ENCODE measurements at places on chromosomes 12 and 14.
A peak's percentile ranks its signal among the peaks of the same experiment; 100 is the strongest.

GRCh38 chr12:71567537-71567936, 96.1 kb downstream of the ZFC3H1 start:
- H3K27me3 ChIP-seq = peaks cover 13% of the 10 kb centered on the region
- no peaks in the 10 kb centered on the region for H3K4me1 ChIP-seq
- no peaks in the 10 kb centered on the region for H3K36me3 ChIP-seq
- H3K27ac ChIP-seq = no peak overlapping the region
- no peak for DNase-seq

GRCh38 chr12:43858991-43859390, 23.1 kb downstream of the TMEM117 start:
- H3K36me3 ChIP-seq = no peaks in the 10 kb centered on the region
- H3K4me1 ChIP-seq = no peaks in the 10 kb centered on the region
- DNase-seq = no peak
- H3K4me3 ChIP-seq = no peak overlapping the region
- no peak overlapping the region for H3K27ac ChIP-seq

GRCh38 chr12:87198181-87198580, 831.0 kb downstream of the C12orf50 start:
- no peak for DNase-seq
- no peaks in the 10 kb centered on the region for H3K36me3 ChIP-seq
- H3K27me3 ChIP-seq = no peaks in the 10 kb centered on the region
- no peak overlapping the region for H3K27ac ChIP-seq
- no peak overlapping the region for H3K4me3 ChIP-seq
- no peaks in the 10 kb centered on the region for H3K4me1 ChIP-seq

- no peaks in the 10 kb centered on the region for H3K4me1 ChIP-seq
- H3K36me3 ChIP-seq = no peaks in the 10 kb centered on the region
- H3K27me3 ChIP-seq = peaks cover 32% of the 10 kb centered on the region
Observed at GRCh38 chr12:26133521-26133920, 8.7 kb upstream of the BHLHE41 start.

DNA sequence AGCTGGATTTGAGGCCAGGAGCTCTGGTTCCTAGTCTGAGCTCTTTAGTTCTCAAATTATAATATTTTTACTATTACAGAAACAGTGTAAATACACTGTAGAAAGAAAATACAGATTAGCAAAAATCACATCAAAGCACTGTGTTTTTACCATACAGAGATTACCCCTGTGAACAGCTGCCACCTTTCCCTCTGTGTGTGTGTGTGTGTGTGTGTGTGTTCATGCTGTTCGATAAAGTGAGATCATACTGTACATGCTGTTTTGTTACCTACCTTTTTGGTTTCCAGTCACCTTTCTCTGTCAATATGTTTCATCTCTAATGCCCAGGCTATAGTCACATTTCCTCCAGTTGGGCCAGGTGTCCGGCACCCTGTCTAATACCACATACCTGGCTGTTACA, 26.9 kb downstream of the MVK start:
- peaks cover 15% of the 10 kb centered on the region for H3K4me1 ChIP-seq
- H3K4me3 ChIP-seq = no peak overlapping the region
- H3K27ac ChIP-seq = no peak overlapping the region
- DNase-seq = no peak
- no peaks in the 10 kb centered on the region for H3K27me3 ChIP-seq

- H3K27me3 ChIP-seq = no peaks in the 10 kb centered on the region
- peaks cover 34% of the 10 kb centered on the region for H3K4me1 ChIP-seq
- no peak overlapping the region for H3K4me3 ChIP-seq
- no peak overlapping the region for H3K27ac ChIP-seq
- H3K36me3 ChIP-seq = peaks cover 2% of the 10 kb centered on the region
Observed at GRCh38 chr14:100408350-100409002, 85.3 kb downstream of the SLC25A47 start.

DNA sequence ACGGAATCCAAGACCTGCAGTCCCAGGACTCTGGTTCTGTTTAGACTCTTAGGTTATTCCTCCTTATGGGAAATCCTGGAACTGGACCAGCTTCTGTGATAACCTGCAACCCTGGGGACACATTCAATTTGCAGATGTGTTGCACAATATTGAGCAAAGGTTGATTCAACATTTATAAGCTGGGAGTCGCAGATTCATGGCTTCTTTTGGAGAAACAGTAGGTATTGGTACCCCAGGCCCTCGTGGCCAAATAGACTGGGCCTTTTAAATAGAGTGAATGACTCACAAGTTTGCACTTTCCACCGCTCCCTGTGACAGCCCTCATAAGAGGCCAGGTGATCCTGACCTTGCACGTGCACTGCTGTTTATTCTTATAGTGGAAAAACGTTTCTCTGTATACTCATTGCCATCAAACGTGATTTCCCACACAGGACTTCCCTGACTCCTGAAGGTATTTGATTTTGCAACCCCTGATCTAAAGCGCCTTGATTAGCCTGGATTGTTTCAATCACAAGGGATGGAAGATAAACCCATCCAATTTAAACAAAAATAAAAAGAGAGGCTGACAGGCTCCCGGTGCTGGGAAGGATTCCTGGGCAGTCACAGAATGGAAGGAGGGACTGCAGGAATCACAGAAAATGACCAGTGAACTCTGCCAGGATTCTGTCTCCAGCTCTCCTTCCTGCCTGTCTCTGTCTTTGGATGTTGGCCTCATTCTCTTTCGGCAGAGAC, 98.0 kb downstream of the VCPKMT start:
- H3K27me3 ChIP-seq = no peaks in the 10 kb centered on the region
- H3K4me3 ChIP-seq = no peak overlapping the region
- no peak for DNase-seq
- peaks cover 42% of the 10 kb centered on the region for H3K4me1 ChIP-seq
- H3K27ac ChIP-seq = no peak overlapping the region

- peak overlapping the region; percentile 94 for H3K27ac ChIP-seq
- H3K4me1 ChIP-seq = peaks cover 88% of the 10 kb centered on the region
- peaks cover 15% of the 10 kb centered on the region for H3K36me3 ChIP-seq
- no peaks in the 10 kb centered on the region for H3K27me3 ChIP-seq
Observed at GRCh38 chr12:108629824-108630476, 3.7 kb downstream of the SELPLG start.

- no peaks in the 10 kb centered on the region for H3K36me3 ChIP-seq
- H3K4me3 ChIP-seq = no peak overlapping the region
- peaks cover 21% of the 10 kb centered on the region for H3K4me1 ChIP-seq
- H3K27me3 ChIP-seq = no peaks in the 10 kb centered on the region
- no peak overlapping the region for H3K27ac ChIP-seq
- DNase-seq = no peak
Observed at GRCh38 chr14:52286661-52287649, 19.5 kb downstream of the PTGDR start.

- H3K27me3 ChIP-seq = no peaks in the 10 kb centered on the region
- H3K4me1 ChIP-seq = no peaks in the 10 kb centered on the region
- no peak overlapping the region for H3K27ac ChIP-seq
- no peak for DNase-seq
- H3K4me3 ChIP-seq = no peak overlapping the region
Observed at GRCh38 chr12:28884904-28885679, 264.0 kb upstream of the FAR2 start.

DNA sequence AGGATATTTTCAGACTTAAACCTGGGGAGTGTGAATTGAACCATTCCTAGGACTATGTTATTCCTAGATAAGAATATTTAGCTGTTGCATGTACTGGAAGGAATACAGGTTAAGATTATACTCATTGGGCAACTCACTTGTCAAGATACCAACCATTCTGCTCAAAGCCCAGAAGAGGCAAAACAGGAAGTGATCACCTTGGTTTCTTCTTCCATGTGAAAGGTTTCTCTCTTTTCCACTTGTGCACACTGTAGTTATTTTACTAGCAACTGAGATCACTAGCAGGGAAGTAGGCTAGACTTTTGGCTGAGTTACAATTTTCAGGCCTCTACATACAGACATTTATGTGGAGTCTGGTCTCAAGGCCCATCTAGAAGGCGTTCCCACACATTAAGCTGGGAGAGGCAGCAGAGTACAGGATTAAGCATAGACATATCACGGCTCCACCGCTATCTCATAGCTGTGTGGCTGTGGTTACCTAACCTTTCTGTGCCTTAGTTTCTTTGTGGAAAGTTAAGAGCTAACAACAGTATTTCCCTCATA, 83.9 kb upstream of the FERMT2 start:
- peaks cover 45% of the 10 kb centered on the region for H3K36me3 ChIP-seq
- H3K4me3 ChIP-seq = no peak overlapping the region
- H3K4me1 ChIP-seq = no peaks in the 10 kb centered on the region
- H3K27me3 ChIP-seq = no peaks in the 10 kb centered on the region
- H3K27ac ChIP-seq = no peak overlapping the region

DNA sequence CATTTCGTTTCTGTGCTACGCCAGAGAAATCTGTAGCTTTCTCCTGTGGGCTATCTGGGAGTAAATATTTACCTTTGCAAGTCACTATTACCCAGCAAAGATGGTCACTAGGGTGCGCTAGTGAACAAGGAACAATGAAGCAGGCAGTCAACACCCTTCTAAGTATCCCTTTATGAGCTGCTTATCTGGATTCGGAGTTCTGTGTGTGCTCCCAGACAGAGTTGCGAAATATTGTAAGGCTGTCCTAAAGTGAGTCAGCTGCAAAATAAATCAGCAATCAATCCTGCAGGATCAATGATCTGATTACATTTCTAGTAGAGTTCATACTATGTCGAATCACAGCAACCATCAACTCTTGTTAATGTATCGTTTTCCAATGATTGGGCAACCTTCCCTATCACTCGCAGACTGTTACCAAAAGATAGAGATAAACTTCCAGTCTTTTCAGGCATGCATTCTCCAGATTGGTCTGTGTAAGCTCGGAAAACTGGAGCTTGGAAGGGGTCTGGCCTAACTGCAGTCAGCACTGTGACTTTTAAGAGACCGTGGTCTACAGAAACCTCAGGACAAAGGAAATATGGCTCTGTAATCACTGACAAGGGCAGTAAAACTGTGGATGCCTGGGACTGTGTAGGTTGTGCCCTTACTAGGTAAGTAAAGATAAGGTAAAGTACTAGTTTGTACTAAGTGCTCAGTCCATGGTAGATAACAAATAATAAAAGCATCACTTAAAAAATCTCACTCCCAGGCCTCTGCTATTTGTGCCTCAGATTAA, 133.5 kb downstream of the KCNK10 start:
- H3K27ac ChIP-seq = no peak overlapping the region
- DNase-seq = peak; percentile 59
- H3K36me3 ChIP-seq = no peaks in the 10 kb centered on the region
- peaks cover 15% of the 10 kb centered on the region for H3K27me3 ChIP-seq

GRCh38 chr14:36934304-36934703, 238.1 kb downstream of the SLC25A21 start:
- H3K27ac ChIP-seq = no peak overlapping the region
- no peak overlapping the region for H3K4me3 ChIP-seq

DNA sequence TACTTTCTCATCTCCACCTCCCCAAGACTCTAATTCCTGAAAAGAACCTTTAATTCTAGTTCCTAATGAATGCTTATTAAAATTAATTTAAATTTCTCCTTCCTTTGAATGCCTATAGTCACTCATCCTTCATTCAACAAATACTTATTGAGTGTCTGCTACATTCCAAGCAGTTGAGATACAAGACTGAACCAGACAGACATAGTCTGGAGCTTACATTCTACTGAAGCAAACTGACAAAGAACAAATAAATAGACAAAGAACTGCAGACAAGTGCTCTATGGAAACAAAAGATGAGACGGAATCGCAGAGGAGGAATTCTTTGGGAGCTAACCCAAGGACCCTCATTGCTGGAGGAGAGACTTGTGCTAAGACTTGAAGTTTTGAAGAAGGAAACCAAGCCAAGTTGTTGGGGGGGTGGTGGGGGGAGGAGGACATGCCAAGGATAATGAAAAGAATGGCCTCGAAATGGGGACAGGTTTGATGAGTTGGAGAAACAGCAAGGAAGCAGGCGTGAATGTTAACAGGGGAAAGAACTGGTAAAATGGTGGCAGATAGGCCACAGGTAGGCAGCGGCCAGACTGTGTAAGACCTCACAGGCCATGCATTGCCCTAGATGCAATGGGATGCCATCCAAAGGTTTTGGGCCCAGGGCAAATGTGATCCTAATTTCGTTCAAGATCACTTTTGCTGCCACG, 9.7 kb upstream of the TDG start:
- H3K36me3 ChIP-seq = peaks cover 31% of the 10 kb centered on the region
- H3K4me1 ChIP-seq = peaks cover 55% of the 10 kb centered on the region
- peak overlapping the region; percentile 94 for H3K27ac ChIP-seq
- DNase-seq = no peak
- H3K27me3 ChIP-seq = no peaks in the 10 kb centered on the region

DNA sequence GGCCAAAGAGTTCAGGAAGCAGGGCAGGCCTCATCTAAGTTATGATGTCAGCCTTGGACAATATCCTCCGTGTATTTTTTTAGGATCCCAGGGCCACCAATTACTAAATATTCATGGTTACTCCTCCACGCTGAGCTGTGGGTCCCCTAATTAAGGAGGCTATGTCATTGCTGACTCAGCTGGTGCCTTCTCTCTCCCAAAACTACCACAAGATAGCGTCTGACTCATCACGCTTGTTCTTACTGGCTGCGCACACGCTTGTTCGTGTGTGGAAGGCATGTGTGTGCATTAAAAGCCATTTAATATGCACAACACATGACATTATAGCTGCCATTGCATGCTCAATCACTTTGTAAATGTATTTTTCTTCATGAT, 78.3 kb downstream of the GSC start:
- H3K27me3 ChIP-seq = peaks cover 16% of the 10 kb centered on the region
- no peak overlapping the region for H3K27ac ChIP-seq
- DNase-seq = no peak
- H3K4me3 ChIP-seq = no peak overlapping the region
- no peaks in the 10 kb centered on the region for H3K4me1 ChIP-seq

DNA sequence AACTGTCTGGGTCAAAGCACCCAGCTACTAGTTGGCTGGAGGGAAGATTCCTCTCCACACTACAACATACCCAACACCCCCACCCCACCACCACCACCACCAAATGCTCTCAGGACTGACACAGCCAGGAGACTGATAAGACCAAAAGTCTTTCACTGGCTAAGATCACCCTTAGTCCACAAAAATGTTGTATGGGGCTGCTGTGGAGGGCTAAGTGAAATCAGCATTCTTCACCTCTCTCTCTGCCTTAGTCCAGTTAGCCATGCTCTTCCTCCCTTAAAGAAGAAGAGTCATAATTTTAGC, 106.2 kb downstream of the NUAK1 start:
- H3K4me1 ChIP-seq = no peaks in the 10 kb centered on the region
- H3K27ac ChIP-seq = no peak overlapping the region
- DNase-seq = no peak
- H3K27me3 ChIP-seq = peaks cover 5% of the 10 kb centered on the region
- H3K36me3 ChIP-seq = no peaks in the 10 kb centered on the region
- H3K4me3 ChIP-seq = no peak overlapping the region

- H3K27ac ChIP-seq = no peak overlapping the region
- no peak overlapping the region for H3K4me3 ChIP-seq
- peaks cover 80% of the 10 kb centered on the region for H3K27me3 ChIP-seq
- peaks cover 6% of the 10 kb centered on the region for H3K4me1 ChIP-seq
- DNase-seq = no peak
- H3K36me3 ChIP-seq = peaks cover 1% of the 10 kb centered on the region
Observed at GRCh38 chr14:94775871-94776210, 5.9 kb upstream of the GSC start.

DNA sequence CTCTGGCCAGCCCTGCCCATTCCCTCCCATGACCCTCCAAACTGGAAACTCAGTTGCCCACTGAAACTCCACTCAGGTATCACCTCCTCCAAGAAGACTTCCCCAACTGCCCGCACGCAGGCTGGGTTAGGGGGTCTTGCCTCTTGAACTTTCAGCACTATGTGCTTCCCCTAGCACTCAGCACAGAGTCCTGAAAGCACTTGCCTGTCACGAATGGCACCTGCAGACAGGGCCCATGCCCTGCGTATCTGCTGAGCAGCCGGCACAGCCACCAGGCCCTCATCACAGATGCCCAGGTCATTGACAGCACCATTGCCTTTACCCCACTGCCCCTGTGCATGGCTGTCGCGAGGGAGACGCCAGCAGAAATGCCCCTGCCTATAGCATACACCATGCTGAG, 11.2 kb downstream of the CCDC88C start:
- peak overlapping the region; percentile 86 for H3K27ac ChIP-seq
- peaks cover 100% of the 10 kb centered on the region for H3K4me1 ChIP-seq
- DNase-seq = no peak
- H3K36me3 ChIP-seq = peaks cover 30% of the 10 kb centered on the region
- no peak overlapping the region for H3K4me3 ChIP-seq
